ENCODE measurements at places on chromosomes 12 and 14.

GRCh38 chr12:9782547-9783382 lies 22.1 kb upstream of the CD69 start:
- DNase-seq: no peak

DNA sequence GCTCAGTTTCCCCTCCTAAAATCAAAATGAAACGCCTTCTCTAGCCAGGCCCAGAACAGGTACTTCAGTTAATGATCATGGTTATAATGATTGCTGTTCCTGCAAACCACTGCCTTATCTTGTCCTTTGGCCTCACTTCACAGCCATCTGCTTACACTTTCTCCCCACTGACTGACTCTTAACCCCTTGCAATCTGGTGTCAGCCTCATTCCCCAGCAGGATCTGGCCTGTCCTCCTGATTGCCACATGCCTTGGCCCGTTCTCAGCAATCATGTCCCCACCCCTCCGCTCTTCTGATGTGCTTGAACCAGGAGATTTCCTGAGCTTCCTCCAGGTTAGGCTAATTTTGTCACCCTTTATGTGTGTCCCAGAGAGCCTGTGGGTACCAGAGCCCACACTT lies 64.5 kb downstream of the KCNA1 start:
- no peak for DNase-seq

GRCh38 chr12:13428538-13429265 lies 232.2 kb downstream of the EMP1 start:
- no peak for DNase-seq

- DNase-seq: no peak
Measured at GRCh38 chr12:32125455-32126084, 18.9 kb downstream of the BICD1 start.

DNA sequence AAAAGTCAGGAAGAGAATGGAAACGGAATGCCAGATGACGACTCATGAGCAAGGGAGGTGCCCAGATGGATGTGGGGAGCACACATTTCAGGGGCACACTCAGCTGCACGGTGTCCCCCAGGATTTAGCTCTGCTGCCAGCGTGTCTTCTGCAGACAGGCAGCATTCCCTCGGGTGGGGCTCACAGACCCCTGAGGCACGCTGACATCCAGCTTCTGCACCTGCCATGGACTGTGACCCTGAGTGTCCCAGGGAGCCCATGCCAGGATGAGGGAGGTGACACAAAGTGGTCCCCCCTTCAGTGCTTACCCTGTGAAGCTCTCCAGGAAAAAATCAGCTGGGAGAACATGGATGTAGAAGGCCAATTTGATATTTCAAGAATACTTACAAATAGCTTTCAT lies 84.2 kb downstream of the PIWIL1 start:
- DNase-seq: no peak

DNA sequence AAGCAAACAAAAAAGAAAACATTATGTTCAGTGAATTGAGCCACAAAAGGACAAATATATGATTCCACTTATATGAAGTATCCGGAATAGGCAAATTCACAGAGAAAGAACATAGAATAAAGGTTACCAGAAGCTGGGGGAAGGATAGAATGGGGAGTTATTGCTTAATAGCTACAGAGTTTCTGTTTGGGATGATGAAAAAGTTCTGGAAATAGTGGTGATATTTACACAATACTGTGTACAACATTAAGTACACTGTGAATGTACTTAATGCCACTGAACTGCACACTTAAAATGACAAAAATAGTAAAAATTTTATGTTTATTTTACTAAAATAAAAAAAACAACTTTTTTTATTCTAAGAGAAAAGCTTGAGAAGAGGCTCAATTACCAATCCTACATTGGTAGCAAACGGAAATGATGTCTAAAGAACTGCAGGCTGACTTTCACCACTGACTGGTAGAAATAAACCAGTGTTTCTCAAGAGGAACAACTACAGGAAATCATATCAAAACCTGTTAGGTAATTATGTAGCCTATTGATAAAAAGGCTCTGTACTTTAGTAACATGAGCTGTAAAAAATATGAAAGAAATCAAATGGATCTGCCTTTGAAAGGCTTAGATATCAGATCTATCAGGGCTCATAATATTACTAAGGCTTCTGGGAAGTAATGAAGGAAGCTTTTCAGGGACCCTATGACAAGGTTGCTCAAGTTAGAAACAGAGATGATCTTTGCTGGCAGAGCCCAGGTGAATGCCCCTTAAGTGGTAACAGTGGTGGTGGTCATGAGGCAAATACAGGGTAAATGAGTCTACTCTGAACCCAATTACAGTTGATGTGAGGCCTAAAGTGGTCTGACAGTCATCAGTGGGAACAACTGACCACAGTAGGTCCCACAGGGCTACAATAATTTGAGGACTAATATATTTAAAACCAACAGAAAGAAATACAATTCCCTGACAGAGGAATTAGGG lies 41.3 kb downstream of the BAZ1A start:
- DNase-seq: no peak

DNA sequence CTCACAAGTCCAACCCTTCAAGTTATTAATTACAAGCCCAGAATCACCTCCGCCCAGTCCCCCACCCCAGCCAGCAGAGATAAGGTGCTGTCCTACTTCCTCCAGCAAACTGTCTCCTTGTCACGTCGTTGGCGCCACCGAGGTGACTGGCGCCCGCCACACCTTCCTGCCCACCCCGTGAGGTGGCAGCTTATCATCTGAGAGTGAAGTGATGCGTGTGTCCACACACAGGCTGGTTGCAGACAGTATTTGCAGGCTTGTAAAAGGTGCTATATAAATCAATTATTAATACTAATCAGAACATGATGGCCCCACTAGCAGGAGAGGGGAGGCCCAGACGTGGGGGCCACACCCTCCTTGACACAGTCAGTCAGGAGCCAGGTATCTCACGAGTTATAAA lies 786.6 kb upstream of the TBX3 start:
- no peak for DNase-seq

DNA sequence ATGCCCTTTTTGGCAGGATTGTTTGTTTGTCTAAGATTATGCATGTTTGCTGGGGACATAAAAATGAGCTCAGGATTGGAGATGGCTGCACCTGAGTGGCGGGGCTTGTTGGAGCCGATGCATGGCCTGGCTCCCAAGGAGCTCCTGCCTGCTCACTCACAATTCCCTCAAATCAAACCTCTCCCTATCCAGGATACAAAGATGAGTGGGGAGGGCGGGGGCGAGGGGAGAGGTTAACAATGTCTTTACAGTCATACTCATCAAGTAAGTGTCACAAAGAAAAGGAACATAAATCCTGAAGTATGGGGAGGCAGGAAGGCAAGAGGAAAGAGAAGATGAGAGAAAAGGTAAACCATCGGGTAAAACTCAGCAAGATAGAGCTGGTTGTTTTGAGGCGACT lies 104.0 kb upstream of the COCH start:
- no peak for DNase-seq

- no peak for DNase-seq
Measured at GRCh38 chr14:95023886-95024285, 133.4 kb downstream of the DICER1 start.

GRCh38 chr12:4148418-4149056 lies 125.0 kb upstream of the CCND2 start:
- DNase-seq: no peak

GRCh38 chr14:34450542-34450915 lies 11.5 kb downstream of the SPTSSA start:
- no peak for DNase-seq

- no peak for DNase-seq
Measured at GRCh38 chr14:59627011-59627520, 50.5 kb upstream of the CCDC175 start.

- no peak for DNase-seq
Measured at GRCh38 chr14:50839048-50839447, 8.1 kb upstream of the NIN start.

DNA sequence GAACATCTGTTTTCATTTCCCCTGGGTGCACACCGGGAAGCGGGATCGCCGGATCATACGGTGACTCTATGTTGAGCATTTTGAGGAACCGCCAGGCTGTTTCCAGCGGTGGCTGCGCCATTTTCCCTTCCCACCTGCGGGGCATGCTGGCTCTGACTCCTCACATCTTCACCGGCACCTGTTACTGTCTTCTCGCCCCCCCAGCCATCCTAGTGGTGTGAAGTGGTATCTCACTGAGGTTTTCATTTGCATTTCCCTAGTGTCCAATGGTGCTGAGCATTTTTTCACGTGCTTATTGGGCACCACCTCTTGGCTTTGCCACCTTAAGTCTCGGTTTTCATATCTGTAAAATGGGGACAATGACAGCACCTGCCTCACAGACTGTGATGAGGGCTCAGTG lies 44.1 kb upstream of the EML1 start:
- no peak for DNase-seq

- DNase-seq: no peak
Measured at GRCh38 chr12:127396734-127397133, 870.2 kb upstream of the TMEM132C start.

DNA sequence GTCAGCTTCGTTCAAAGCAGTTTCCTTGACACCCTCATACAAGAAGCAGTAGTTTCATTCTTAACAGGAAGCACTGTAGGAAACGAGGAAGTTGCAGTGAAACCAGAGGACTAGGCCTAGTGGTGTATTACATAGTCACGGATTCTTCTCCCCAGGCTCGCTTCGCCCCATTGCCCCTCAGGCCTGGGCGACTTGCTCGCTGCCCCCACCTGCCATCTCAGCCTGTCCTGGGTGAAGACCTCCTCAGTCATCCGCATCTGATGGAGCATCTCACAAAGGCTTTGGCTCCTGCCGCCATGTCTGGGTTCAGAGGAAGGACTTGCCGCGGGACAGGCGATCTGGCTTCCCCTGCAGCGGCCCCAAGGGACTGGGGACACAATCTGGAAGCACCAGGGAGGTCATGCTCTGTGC lies 93.5 kb downstream of the LMNTD1 start:
- no peak for DNase-seq

DNA sequence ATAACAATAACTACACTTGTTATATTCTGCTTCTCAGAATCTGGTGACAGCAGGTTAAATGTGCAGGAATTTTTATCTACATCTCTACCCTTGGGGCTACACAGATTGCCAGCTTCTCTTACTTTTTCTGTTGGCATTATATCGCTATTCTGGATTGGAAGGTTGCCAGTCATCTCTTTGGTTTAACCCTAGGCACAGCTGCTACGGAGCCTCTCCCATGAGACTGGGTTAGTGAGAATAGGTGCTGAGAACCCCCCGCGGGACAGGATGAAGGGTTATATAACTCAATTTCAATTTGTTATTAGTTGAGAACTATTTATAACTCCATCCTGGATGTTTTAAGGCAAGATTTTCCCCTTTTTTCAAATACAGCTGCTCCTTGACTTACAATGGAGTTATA lies 73.1 kb downstream of the ACADS start:
- no peak for DNase-seq

GRCh38 chr12:131024026-131024425 lies 70.3 kb downstream of the ADGRD1 start:
- DNase-seq: no peak

DNA sequence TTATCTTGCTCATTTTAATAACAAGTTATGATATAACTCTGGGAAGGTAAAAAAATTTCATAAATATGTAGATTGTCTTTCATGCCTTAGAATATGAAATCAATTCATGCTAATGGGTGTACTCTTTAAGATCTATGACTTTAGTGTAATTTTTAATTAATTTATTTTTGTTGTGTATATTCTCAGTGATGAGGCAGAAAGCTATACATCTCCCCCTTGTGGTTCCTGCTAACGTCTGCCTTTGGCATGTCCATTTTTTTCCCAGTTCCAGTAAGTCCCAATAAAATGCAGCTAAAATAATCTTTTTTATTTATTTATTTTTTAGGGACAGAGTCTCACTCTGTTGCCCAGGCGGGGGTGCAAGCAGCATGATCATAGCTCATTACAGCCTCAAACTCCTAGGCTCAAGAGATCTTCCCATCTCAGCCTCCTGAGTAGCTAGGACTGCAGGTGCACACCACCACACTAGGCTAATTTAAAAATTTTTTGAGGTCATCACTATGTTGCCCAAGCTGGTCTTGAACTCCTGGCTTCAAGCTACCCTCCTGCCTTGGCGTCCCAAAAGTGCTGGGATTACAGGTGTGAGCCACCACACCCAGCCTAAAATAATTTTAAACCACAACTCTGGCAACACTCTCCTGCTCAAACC lies 3.3 kb upstream of the CHURC1 start:
- no peak for DNase-seq

DNA sequence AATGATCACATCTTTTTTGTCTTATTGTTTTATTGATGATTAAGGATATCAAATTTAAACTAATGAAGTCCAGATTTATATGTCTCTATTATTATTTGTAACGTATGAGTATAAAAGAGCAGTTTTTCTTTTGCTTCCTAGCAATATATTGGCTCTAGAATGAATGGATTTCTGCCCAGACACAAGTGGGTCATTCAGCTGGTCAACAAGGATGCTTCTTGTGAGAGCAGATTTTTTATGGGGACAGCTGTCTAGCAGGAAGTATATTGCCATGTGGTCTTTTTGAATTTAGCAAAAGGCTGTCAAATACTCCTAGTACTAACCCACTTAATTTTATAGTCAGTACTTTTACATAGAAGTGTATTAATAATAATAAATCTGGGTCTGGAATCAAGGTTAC lies 1071.1 kb upstream of the FLRT2 start:
- no peak for DNase-seq

- no peak for DNase-seq
Measured at GRCh38 chr12:55681142-55682077, 26.3 kb downstream of the ITGA7 start.

GRCh38 chr12:123278101-123278627 lies 6.5 kb upstream of the CDK2AP1 start:
- no peak for DNase-seq

DNA sequence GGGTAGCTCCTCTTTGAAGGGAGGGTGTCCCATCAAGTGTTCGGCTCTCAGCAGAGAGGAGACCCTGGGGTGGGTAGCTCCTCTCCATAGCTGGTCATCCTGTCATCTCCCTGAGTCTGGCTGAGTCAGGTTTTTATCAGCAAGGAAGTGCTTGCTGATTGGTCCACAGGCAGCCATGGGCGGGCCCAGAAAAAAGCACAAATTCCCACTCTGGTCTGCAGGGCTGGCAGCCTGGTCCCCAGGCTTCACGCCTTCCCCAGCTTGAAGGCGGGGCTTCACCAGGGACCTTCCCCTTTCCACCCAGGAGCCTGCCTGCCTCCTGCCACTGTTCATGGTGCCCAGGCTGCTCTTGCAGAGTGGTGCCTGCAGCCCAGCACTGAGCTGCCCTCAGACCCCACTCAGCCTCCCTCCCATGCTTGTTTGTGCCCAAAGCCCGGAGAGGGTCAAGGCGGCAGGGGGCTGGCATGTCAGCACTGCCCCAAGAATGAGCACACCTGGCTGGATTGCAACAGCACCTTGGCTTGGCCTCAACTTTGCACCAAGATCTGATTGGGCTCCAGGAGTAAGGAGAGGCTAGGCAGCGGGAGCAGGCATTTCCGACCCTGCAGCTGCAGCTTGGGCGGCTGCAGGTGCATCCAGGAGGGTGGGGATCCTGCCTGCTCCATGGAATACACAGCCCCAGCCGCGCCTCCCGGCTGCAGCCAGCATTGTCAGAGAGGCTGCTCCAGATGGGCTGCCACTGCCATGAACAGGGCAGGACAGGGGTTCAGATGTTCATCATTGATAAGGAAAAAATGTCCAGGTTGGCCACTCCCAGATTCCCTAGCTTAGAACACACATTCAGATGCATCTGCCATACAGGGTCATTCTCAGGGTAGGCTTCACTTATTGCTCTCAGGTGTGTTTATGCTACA lies 22.0 kb upstream of the WDR89 start:
- no peak for DNase-seq

GRCh38 chr14:23935158-23935557 lies 18.4 kb upstream of the DHRS4 start:
- no peak for DNase-seq

- DNase-seq: no peak
Measured at GRCh38 chr12:117044790-117045159, 54.4 kb downstream of the TESC start.
